HAP-1 (cell line): ENCODE measurements at places on chromosomes 1 and 21.

- DNase-seq, result no peak
These were observed 36.1 kb downstream of the CLSTN1 start for GRCh38 chr1:9787702-9788101.

DNA sequence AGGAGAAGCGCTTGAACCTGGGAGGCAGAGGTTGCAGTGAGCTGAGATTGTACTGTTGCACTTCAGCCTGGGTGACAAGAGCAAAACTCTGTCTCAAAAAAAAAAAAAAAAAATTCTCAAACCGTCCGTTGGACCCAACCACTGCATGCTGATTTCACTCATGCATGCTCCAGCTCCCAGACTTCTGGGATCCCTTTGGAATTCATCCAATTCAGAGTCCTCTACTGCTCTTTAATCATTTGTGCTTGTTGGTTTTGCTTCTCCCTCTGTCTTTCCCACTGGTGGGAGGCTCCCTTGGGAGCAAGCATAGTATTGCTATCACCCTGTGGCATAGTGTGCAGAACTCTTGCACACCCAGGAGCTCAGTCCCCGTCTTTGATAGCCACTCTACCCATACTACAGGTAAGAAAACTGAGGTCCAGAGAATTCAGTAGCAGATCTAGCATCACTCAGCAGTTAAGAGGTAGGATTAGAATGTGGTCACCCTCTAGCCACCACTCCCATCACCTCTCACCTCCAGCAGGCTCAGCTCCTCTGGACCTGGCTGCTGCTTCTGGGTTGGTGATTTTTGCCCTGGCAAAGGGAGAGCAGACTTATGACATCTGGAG is 3.1 kb upstream of the LMNA start:
- no peak for DNase-seq

GRCh38 chr1:92482665-92483609 is 3.8 kb downstream of the GFI1 start:
- peak; percentile 22 for DNase-seq

GRCh38 chr1:20165522-20165951 is 20.4 kb upstream of the UBXN10 start:
- no peak for DNase-seq

DNA sequence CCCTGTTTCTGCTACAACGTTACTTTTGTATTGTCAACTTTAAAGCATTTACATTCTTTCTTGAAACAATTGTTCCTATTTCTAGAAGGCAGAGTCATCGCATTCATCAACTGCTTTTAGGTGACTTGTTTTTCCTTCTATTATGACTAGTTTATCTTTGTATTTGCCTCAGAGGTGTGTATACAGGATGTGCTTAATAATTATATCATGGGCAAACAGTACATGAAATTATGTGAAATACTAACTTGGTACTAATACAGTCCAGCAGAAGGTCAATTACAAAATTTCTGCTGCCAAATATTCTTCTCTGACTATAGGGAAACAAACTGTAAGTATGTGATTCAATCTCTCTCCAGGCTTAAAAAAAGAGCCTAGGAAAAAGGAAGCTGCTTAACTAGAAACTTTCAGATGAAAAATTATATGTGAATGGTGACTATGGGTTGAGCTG is 101.6 kb downstream of the C4BPA start:
- DNase-seq, result no peak

GRCh38 chr1:89640440-89640839 is 7.5 kb downstream of the LRRC8C start:
- DNase-seq, result no peak

DNA sequence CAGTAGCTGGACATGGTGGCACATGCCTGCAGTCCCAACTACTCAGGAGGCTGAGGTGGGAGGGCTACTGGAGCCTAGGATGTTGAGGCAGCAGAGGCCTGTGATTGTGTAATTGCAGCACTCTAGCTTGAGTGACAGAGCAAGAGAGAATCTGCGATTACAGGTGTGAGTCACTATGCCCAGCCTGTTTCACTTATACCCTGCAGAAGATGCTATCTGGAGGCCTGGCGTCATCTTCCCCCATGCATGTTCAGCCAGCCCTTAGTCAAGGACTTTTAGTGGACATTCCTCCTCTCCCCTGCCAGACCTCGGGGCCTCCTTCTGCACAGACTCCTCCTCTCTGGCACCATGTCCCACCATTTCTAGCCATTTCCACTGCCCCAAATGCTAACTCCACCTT is 36.3 kb upstream of the RCC2 start:
- no peak for DNase-seq
